ENCODE measurements at places on chromosomes 4 and X.

- DNase-seq: no peak
Observed at GRCh38 chr4:123954220-123954619, 557.6 kb downstream of the SPRY1 start.

GRCh38 chr4:105714071-105714521, 5.5 kb downstream of the GSTCD start:
- DNase-seq: peak; percentile 77

- DNase-seq: no peak
Observed at GRCh38 chr4:147617841-147618691, 869 bp downstream of the TMEM184C start.

DNA sequence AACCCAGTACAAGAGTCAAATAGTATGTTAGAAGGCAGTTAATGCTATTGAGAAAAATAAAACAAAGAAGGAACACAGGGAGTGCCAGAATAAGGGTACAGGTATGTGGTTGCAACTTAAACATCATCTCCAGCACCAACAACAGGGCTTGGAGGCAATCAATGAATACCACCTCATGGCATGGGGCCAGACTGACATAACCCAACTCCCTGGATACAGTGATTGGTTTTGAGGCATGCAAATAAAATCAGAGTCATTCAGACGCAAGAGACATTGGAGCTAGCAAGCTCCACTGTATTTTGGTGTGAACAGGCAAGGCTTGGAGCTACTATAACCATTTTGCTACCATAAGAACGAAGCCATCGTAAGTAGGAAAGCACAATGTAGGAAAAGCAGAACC, 56.7 kb downstream of the PPP3CA start:
- DNase-seq: no peak

- DNase-seq: no peak
Observed at GRCh38 chrX:12467321-12467720, 323.9 kb upstream of the PRPS2 start.

DNA sequence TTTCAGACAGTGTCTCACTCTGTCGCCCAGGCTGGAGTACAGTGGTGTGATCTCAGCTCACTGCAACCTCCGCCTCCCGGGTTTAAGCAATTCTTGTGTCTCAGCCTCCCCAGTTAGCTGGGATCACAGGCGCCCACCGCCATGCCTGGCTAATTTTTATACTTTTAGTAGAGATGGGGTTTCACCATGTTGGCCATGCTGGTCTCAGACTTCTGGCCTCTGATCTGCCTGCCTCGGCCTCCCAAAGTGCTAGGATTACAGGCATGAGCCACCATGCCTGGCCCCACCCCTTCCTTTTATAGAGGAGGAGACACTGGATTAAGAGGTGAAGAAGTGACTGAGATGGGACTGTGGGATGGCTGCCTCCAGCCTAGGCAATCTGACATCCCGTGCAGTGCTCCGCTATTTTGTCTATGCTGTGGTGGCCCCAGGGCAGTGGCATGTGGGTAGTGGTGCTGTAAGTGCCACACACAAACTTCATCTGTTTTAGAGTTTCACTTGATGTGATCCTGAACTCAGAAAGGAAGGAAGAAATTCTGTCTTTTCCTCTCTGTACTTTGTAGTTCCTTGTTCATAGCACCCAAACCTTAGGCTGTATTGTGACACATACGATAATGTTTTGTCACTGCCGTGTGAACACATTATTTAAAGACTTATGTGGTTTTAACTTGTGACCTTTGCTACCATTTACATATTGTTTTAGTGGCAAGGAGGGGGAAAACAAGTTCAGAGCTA, 48.9 kb downstream of the FNIP2 start:
- peak; percentile 56 for DNase-seq

GRCh38 chrX:48747415-48748016, 14.0 kb upstream of the GLOD5 start:
- DNase-seq: no peak

GRCh38 chr4:1596393-1596792, 87.7 kb downstream of the FAM53A start:
- no peak for DNase-seq

GRCh38 chr4:121977251-121978171, 25.7 kb upstream of the TRPC3 start:
- no peak for DNase-seq

GRCh38 chr4:87669373-87669772, 19.3 kb downstream of the DMP1 start:
- DNase-seq: no peak

- DNase-seq: no peak
Observed at GRCh38 chrX:118595501-118596042, 100.0 kb downstream of the DOCK11 start.

DNA sequence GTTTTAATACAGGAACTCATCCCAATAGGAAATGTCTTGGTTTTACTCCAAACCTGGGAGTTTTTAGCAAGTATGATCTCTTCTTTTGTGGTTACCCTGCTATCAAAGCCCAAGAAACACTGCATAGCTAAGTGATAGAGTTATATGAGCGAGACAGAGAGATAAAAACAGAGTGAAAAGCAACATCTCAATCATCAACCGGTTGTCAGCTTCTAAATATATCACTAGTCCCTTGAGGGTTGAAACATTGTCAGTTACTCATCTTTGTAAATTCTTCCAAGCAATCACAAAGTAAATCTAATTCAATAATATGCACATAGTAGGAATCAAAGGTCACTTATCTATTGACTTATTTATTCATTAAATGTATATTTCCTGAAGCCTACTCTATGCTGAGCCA, 483.9 kb downstream of the IDS start:
- no peak for DNase-seq

DNA sequence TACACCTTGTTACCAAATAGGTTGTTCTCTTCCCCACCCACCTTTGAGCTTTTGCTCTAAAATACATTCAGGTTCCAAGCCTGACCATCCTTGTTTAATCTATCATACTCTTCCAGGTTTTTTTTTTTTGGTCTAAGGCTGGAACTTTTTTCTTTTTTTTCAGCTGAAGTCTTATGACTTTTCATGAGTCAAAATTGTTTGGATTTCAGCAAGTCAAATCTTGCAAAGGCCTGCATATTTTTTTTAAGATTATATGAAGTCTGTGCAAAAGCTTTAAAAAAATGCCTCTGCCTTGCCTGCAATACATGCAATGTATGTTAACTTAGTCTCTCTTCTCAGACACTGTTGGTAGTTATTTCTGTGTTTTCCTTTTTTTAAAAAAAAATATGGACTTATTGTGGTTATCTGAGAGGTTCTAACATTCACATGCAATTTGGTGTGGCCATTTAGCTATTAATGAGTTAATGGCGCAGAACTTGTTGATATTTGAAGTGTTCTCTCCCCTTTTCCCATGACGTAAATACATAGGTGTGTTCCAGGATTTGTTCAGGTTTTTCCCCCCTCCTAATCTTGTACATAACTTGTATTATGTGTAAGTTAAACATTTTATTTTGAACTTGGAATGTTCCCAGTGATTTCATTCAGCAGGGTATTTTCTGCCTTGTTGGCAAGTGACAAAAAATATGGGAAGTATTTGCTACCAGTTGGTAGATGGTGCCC, 58.7 kb downstream of the CCKAR start:
- DNase-seq: no peak

DNA sequence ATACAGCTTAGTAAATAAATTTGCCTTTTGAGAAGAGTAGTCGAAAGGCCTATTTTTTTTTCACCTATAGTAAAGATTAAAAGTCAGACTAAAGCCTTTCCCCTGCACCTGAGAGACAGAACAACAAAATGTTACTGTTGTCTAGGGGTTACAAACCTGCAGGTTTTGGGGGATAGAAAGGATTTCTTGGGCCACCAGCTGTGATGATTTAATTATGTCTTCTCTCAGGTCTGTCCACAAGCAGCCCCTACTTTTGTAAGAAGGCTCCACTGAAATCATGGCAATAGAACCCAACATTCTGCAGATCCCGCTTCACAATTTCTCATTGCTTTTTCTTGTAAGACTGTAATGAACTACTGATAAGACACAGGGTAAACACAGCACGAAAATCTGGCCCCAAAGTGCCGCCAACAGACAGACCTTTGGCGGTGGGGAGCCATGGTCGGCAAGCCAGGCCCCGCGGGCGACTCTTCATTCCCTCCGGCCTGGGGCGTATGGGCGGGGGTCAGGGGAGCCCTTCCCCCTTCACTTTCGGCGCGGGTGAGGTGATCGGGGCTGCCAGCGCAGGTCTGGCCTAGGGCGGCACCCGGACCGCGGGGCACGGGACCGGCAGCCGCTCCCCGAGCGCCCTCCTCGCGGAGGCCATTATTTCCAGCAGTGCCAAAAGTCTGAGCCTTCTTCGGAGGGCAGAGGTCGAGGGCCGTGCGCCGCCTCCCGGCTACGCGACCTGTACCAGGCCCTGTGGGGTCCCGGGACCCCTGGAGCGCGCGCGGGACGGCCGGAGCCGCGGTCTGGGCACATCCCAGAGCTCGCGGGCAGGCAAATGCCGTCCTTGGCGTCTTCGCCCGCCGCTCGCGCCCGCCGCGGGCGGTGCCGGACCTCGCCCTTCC, 812 bp upstream of the KDM6A start:
- DNase-seq: no peak

DNA sequence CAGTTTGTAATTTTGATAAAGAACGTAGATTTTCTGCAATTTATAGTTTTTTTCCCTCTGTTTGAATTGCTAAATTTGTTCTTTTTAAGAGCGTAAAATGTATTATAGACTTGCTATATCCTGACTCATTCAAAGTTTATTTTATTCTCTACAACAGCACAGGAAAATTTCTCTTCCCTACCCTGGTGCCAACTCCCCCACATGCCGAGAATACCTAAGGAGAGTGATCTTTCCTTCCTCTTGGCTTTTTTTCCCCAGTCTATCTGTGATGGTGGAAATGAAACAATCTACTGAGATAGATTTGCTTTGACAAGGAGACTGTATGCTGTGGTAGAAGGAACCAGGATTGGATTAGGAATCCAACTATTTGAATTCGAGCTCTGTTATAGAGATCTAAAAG, 271.6 kb downstream of the TLL1 start:
- DNase-seq: no peak

DNA sequence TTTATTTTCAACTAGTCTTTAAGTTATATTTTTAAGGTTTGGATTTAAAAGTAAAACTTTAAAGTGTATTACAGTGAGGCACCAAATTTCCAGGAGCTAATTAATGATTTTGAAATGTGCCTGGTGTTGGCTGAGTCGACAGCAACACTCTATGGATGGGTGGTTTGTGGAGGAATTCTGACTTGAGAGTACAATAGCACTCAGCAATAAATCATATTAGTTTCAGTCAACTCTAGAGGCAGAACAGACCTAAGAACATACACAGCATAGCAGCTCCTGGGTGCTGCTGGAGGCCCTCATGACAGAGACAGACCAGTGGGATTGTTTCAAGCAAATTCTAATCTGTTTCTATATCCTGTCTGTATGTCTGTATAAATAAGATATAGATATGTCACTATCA, 673.4 kb downstream of the TRIML1 start:
- DNase-seq: no peak

DNA sequence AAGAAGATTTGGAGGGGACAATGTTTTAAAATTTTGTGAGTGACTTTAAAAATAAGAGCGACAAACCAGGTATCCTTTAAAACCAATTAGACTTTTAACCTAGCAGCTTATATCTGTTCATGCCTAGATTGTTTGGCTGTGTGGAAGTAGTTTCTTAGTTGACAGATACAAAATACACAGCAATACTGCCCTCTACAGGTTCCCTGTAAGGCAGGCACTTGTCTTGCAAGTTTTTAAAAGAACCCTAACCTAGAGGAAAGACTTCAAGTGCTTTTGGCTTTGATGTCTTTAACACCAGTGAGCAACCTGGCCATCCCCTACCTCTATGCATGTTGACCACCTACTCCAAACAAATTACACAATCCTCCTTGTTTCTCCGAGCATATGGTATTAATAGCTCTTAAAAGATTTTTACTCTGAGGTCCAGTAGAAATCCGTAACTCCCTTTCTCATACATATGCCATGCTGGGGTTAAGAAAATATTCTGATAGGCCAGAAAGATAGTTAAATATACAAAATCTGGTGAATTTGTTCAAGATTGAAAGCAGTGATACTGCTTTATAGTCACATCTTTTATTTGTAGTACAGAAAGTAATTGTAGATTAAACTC, 273.0 kb downstream of the ARHGAP24 start:
- peak; percentile 87 for DNase-seq

DNA sequence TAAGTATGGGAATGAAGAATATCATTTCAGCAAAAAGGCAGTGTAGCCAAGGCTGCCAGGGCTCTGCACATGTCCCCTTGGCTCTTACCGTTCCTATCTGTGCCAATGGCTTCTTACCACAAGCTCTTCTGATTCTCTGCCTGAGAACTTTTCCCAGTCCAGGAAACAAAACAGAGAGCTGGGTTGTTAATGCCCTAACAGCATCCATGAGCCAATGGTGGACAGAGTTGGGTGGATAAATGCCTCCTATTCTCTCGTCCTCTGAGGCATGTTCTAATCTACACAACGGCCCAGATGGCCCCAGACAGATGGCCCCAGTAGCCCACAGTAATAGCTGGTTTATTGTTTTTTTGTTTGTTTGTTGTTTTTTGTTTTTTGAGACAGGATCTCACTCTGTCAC, 28.0 kb downstream of the SCD5 start:
- DNase-seq: no peak

DNA sequence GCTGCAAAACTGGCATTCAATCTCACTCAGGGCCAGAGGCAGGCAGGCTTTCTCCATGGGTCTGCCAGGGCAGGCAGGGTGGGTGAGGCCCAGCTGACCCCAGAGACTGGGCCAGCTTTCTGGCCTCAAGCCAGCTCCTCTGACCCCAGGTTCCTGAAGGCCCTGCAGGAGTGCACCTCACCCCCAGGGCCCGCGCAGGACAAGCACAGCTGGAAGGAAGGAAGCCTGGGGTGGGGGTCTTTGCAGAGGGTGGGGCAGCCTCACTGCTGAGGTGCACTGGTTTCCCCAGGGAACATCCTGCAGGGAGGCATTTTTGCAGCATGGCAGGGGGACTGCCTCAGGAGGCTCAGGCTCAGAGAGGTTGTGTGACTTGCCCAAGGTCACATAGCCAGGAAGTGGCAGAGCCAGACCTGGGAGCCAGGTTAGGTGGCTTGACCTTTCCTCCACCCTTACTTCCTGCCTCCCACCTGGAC, 31.5 kb upstream of the AFAP1 start:
- no peak for DNase-seq

- no peak for DNase-seq
Observed at GRCh38 chr4:24655971-24656370, 71.6 kb upstream of the DHX15 start.

GRCh38 chr4:67049446-67049845, 495.9 kb downstream of the CENPC start:
- no peak for DNase-seq

- DNase-seq: no peak
Observed at GRCh38 chr4:42750856-42751255, 94.0 kb upstream of the ATP8A1 start.

GRCh38 chr4:26877961-26878360, 17.3 kb downstream of the STIM2 start:
- DNase-seq: no peak

GRCh38 chr4:7628432-7628831, 193.7 kb upstream of the PSAPL1 start:
- no peak for DNase-seq

- no peak for DNase-seq
Observed at GRCh38 chr4:117417856-117418255, 332.5 kb upstream of the TRAM1L1 start.

Data from Kasumi-1 (cell line).